AG04450 (cell line): ENCODE measurements at places on chromosomes 2 and 18. TPM values are rescaled to one million over a fixed set of nuclear protein-coding genes. Genes with fewer than 3 reads are reported as not detected.

The CAPN13 gene
- not detected in 2 replicates for polyA plus RNA-seq

The ACVR1C gene
- polyA plus RNA-seq, result 0.04 and 0.14 TPM in 2 replicates

The GPR45 gene
- not detected in 2 replicates for polyA plus RNA-seq

The COLEC11 gene
- polyA plus RNA-seq, result 0.68 and 0.73 TPM in 2 replicates

The POTEI gene
- not detected in 2 replicates for polyA plus RNA-seq

The RTKN gene
- polyA plus RNA-seq, result 12.6 and 12.7 TPM in 2 replicates

The CRYGA gene
- polyA plus RNA-seq, result not detected in 2 replicates

The NT5DC4 gene
- not detected in 2 replicates for polyA plus RNA-seq

The ICOS gene
- not detected in 2 replicates for polyA plus RNA-seq

The KCNG2 gene
- polyA plus RNA-seq, result 0.38 and 0.57 TPM in 2 replicates

The RGPD3 gene
- 0.07 and 0.15 TPM in 2 replicates for polyA plus RNA-seq

The HRH4 gene
- 0.01 TPM in 1 of 2 replicates, not detected in the other for polyA plus RNA-seq

The ALLC gene
- not detected in 2 replicates for polyA plus RNA-seq

The CD226 gene
- 0.04 and 0.09 TPM in 2 replicates for polyA plus RNA-seq

The GREB1L gene
- polyA plus RNA-seq, result 0.01 TPM in 1 of 2 replicates, not detected in the other

The LRP2 gene
- polyA plus RNA-seq, result not detected in 2 replicates

The MDH1B gene
- polyA plus RNA-seq, result 0.78 and 1.3 TPM in 2 replicates

The SLC5A7 gene
- polyA plus RNA-seq, result not detected in 2 replicates

The GCKR gene
- polyA plus RNA-seq, result 0.14 and 0.36 TPM in 2 replicates

The DAW1 gene
- 0.12 and 0.25 TPM in 2 replicates for polyA plus RNA-seq

The HOXD13 gene
- polyA plus RNA-seq, result not detected in 2 replicates

The KCNS3 gene
- polyA plus RNA-seq, result 0.32 and 0.46 TPM in 2 replicates

The EFHD1 gene
- 0.05 TPM in 1 of 2 replicates, not detected in the other for polyA plus RNA-seq

The DQX1 gene
- 0.02 TPM in 1 of 2 replicates, not detected in the other for polyA plus RNA-seq

The ACOXL gene
- polyA plus RNA-seq, result not detected in 2 replicates

The NAGK gene
- 96.1 and 103 TPM in 2 replicates for polyA plus RNA-seq

The RBMS1 gene
- 89.4 and 107 TPM in 2 replicates for polyA plus RNA-seq
